ENCODE measurements at places on chromosomes 4 and X. TPM values are rescaled to one million over a fixed set of nuclear protein-coding genes. Genes with fewer than 3 reads are reported as not detected.

The GSX2 gene
- 0.27 TPM for total RNA-seq

The WAS gene
- total RNA-seq, result not detected

DNA sequence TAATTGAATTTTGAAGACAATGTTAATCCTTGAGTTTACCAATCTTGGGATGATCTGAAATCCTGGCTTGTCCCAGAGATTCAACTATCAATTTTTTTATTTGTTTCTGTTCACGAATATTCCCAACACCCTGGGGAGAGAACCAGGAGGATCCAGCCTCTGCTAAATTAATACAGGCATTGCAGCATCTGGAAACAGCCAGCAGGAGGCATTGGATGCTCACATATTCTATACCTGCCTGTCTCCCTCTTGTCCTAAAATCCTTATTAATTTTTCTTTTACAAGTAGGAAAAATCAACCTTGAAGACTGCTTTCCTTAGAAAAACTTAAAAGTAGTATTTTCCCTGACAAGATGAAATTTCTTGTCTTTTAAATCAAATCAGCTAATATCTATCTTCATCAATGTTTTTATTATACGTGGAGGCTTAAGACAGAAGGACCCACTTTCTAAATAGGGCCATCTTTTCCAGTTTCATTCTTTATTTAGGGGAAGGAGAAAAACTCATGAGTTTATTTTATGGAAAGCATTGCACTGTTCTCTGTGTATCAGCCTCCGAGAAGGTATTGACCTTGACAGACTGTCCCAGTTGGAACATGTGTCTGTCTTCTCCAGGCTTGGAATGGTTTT, 102.4 kb downstream of the CLNK start:
- peak; percentile 35 for DNase-seq

The RENBP gene
- not detected for total RNA-seq

- no peak for DNase-seq
Measured at GRCh38 chr4:2254665-2255500, 7.0 kb downstream of the MXD4 start.

The SSX4 gene
- total RNA-seq, result not detected

- no peak for DNase-seq
Measured at GRCh38 chrX:153764786-153765137, 713 bp downstream of the PLXNB3 start.

The AFF2 gene
- total RNA-seq, result 1.5 TPM

The ITIH6 gene
- total RNA-seq, result not detected

- DNase-seq, result no peak
Measured at GRCh38 chr4:148980782-148981480, 538.7 kb upstream of the NR3C2 start.

GRCh38 chr4:139115226-139115625, 61.8 kb downstream of the ELF2 start:
- DNase-seq, result no peak

GRCh38 chr4:86970447-86971354, 35.9 kb downstream of the AFF1 start:
- no peak for DNase-seq

- no peak for DNase-seq
Measured at GRCh38 chrX:147920161-147920666, 8.5 kb downstream of the FMR1 start.

DNA sequence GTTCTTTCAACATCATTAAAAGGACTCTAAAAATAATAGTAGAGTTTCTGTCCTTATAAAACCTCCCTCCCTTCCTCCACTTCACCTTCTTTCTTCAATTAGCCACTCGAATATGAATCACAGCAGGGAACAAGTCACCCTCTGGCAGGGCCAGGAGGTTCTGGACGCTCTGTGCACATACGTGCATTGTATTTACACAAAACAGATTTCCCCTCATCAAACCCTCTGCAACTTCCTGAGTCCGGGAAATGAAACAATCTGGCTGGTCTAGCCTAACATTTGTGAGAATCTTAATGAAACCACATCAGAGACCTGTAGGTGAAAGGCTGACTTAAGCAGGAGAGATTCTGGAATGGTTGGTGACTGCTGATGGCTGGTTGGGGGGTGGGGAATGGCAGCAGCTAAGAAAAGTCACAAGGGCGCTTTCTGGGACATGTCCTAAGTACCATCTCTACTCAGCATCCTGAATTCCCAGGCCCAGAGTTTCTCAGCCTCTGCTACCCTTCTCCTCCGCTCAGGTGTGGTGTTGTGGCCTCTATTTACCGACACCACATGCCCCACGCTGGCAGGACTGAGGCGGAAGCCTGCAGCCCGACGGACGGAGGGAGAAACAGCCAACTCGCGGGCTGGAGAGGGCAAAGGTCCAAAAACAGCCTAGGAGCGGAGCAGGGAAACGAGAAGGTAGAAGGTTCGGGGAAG, 1.0 kb downstream of the ZDHHC9 start:
- peak; percentile 17 for DNase-seq

DNA sequence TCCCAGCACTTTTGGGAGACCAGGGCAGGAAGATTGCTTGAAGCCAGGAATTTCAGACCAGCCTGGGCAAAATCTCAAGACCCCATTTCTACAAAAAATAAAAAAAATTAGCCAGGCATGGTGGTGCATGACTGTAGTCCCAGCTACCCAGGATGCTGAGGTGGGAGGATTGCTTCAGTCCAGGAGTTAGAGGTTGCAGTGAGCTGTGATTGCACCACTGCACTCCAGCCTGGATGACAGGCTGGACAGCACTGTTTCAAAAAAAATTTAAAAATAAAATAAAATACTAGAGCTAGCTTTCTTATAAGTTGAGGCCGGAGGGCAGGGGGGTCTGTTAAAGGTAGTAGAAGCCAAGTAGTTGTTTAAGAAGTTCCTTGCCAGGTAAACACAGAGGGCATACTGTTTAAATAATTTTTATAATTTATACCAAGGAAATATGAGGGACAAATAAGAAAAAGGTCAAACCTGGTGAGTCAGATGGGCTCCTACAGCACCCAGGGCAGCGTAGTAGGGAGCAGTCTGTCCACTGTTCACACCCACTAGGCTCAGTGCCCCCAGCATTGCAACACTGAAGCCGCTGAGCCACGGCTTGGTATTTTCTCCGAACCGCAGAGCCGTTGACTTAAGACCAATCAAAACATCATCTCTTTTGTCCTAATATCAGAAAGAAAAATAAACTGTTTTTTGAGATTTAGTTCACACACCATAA, 17.3 kb downstream of the COQ2 start:
- DNase-seq, result no peak

DNA sequence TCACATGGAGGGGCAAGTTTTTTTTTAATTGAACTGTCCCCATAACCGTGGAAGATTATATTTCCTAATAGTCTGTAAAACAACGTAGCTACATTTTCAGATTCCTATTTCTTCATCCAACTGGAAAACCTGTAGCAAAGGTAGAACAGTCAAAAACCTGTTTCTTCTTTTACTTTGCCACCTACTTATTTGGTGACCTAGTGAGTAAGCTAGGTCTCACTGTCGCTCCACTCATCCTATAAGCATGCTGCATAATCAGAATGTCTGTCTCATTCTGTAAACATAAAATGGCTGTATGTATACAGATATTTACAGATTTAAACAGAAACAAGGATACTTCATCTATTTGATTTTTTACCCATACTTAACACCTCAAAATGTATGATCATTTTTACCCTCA, 20.4 kb downstream of the MAML3 start:
- DNase-seq, result no peak

DNA sequence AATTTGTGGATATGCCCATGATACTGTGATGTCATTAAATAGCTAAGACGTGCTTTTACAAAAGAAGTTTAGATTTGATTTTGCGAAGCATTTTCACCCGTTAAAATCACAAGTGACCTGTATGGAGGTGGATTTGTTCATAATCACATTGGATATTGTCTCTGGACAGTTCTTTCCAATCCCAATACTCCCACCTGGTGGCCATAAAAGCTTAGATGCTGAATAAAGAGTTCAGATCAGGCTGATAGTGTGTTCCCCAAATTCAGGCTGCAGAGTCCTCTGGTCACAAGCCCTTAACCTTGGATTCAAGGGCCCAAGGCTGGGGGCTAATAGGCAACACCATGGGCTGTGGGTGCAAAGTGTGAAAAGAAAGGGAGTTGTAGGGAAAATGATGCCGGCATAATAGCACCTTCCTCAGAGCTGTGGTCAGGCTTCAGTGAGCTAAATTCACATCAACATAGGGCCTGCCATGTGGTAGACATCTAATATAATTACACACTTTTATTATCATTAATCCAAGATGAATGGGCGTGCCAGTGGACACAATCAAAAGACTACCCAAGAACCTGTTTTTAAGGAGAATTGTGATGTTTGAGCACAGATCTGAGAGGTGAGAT, 28.1 kb downstream of the SMIM43 start:
- peak; percentile 47 for DNase-seq

GRCh38 chrX:55135171-55135570, 46.4 kb downstream of the PAGE2 start:
- peak; percentile 8 for DNase-seq

GRCh38 chrX:40784516-40785151, 49.3 kb upstream of the MED14 start:
- DNase-seq, result peak; percentile 69

DNA sequence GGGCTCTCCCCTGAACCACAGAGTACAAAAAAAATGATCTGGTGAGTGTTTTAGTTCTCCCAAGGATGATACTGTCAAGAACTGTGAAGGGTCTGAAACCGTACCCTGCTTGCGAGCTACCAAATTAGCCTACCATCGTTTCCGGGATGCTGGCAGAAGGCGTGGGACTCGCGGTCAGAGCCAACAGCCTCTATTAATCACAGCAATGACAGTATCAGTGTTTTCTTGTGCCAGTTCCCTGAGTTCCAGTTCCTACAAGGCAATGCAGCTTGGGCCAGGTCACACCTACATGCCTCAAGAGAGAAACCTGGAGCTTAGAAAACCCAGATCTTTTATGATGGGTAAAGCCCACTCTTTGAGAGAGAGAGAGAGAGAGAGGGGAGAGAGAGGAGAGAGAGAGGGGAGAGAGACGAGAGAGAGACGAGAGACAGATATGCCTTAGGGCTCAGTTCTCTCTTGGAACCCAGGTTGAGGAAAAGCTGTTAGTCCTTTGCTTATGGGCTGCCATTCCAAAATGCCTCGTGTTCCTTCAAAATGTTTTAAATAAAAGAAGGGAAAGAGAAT, 327.8 kb downstream of the ARHGAP10 start:
- DNase-seq, result no peak

The KLKB1 gene
- total RNA-seq, result not detected

The DUX4 gene
- 0.78 TPM for total RNA-seq

- no peak for DNase-seq
Measured at GRCh38 chr4:2507855-2508254, 28.6 kb upstream of the FAM193A start.

Data from mammary epithelial cell (primary cell).